ENCODE measurements at places on chromosomes 2 and 18. TPM values are rescaled to one million over a fixed set of nuclear protein-coding genes. Genes with fewer than 3 reads are reported as not detected.

Gene VWC2L
- polyA plus RNA-seq, result 0.07 TPM

Gene CNTNAP5
- polyA plus RNA-seq, result not detected

DNA sequence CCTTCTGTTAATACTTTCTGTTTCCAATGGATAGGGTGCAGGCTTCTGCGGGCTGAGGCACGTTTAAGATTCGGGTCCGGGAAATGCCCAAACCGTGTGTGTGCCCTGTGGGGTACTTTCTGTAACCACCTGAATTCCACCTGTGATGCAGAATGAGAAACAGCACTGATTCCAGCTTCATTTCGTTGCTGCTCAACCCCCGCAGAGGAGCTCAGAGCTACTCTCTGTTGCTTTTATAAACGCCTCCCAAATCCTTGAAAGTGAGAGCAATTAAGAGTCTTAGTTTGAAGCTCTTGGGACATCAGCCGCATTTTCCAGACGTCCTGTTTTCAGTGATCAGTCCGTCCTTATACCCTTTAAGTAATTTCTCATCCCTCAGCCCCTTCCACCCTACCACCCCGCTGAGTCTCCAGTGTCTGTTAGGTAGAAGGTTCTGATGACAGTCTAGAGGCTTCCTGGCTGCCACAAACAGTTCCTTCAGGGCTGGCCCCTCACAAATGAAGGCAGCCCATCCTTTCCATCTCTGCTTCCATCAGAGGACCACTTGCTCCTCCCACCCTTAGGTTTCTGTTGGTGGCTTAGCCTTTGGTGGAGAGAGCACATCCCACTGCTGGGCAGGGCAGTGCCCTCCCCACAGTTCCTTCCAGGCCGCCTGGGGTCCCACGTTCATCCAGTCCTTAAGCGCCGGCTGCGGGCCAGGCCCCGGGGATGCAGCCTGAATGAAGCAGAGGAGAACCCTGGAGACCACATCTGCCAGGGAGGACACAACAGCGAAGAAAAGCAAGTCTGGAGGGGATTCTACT, 230.1 kb downstream of the SEPTIN10 start:
- no peak for DNase-seq

DNA sequence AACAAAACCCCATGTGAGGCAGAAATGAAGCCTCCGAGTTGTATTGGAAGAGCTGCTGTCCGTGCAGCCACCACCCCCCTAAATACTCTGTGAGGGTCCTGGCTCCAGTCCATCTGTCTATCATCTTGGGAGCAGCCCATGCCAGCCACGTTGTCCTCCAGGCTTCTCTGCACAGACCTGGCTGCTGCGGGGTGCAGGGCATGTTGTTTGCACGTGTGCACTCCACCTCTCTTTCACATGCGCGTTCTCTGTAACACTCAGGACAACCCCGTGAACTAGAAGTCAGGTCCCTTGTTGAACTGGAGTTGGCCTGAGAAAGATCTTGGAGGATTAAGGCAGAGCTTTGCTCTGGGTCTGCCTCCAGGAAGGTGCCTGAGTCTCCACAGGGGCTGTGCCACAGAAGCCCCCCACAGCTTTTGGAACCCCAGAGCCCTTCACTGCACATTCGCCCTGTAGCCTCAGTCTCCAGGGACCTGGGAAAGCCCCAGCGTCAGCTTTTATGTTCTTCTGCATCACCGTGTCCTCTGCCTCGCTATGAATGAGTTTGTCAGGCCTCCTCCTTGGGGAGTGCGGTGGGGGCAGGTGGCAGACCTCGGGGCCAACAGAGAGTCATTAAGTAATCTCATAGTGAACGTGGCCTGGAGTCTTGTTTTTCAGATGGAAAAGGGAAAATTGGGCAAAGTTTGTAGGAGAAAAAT, 16.6 kb downstream of the RTP5 start:
- DNase-seq, result no peak

DNA sequence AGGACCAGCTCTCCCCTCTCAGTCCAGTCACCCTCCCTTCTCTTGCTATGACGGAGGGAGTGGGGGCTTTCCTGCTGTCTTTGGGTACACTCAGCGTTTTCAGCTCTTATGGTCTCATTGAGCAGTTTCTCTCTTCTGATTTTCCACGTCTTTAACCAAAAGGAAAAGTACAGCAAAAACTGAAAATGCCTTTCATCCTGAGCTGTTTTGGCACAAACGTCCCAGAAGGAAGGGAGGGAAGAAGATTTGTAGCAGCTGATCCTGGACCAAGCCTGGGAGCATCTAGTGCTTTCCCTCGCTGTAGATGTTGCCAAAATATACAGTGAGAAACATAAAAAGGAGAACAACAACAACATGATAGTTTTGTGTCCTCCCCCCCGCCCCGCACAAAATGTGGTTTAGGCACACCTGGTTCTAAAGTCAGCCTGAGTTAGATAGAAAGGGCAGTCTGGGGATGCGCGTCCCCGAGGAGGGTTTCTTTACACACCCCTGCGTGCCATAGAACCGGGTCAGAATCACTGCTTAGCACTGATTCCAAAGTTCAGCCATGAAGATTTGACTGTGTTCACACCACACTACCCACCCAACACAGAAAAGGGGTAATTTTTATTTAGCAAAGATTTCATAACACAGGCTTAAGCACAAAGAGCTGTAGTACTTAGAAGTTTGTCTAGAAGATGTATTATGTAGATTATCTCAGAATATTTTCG, 53.4 kb downstream of the SLC40A1 start:
- DNase-seq, result no peak

Data from right renal cortex interstitium (tissue), 3 donors.